Hematopoietic multipotent progenitor cell treated with erythropoietin and hydrocortisone succinate and interleukin-3 and kit ligand, for 8 days (in vitro differentiated cells): ENCODE measurements at places on chromosomes 7 and 10.

GRCh38 chr10:3067859-3068179 lies 471 bp downstream of the PFKP start:
- DNase-seq: no peak

DNA sequence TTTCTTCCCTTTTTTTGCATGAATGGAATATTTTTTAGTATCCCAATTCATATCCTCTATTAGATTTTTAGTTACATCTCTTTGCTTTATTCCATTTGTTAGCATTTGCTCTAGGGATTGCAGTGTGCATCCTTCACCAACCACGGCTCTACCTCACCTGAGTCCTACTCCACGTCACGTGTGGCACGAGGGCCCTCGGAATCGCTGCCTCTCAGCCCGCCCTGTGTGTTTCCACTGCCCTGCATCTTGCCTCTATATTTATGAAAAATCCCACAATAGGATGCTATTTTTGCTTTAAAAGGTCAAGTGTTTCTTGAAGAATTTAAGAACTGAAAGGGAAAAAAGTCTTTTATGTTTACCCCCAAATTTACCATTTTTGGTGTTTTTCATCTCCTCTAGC lies 41.0 kb downstream of the CFAP46 start:
- DNase-seq: no peak

DNA sequence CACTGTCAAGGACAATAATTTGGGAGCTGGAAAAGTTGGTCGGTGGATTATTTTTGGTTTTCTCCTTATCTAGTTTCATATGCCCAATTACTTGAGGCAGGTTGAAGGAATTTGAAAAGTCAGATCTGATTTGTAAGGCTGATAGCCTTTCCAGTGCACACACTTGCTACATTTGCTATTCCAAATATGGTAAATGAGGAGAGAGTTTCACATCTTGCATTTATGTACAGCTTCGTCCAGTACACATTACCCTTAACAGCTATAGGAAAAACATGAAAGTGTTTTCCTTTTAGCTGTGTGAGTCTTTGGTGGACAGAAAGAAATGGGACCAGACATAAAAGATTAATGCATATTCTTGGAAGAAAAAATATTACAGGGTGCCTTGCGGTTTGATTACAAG lies 201.8 kb downstream of the CELF2 start:
- DNase-seq: no peak

GRCh38 chr7:17983221-17984062 lies 43.1 kb upstream of the SNX13 start:
- DNase-seq: no peak

- DNase-seq: no peak
These were observed 27.2 kb downstream of the PWWP2B start for GRCh38 chr10:132423966-132424861.

- peak; percentile 53 for DNase-seq
These were observed 57.6 kb downstream of the MMRN2 start for GRCh38 chr10:86899670-86900276.

DNA sequence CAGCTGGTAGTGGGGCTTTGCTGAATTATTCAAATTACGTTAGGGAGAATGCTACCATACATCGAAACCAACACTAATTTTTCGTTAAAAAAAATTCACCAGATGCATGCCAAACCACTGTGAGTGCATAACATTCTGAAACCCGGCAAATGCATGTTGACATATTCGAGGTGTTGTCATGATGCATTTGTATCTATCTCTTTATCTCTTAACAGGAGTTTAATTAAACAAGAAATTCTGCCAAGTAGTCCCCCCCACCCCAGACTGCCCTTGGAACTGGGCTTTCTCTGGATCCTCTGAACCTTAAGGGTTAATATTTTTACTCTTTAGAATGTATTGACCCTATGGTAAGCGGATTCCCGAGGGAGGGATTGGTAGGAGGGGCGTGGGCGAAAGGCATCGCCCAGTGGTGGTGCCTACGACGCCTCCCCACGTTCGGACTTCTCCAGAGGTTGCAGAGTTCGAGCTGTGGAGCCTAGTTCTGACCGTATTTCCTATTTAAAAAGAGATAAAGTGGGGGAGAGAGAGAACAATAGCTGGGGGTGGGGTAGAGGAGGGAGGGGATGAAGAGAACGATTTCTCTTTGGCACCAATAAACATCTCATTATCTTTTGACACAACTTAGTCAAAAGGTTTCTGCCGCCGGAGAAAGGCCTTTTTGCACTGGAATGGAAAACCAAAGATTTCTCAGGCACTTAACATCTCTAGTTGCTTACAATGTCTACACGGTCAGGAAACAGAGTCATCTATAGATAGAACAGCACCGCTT lies 7.2 kb downstream of the DLX6 start:
- no peak for DNase-seq

GRCh38 chr7:141466151-141466904 lies 84.9 kb upstream of the AGK start:
- no peak for DNase-seq

- DNase-seq: no peak
These were observed 4.3 kb upstream of the JAKMIP3 start for GRCh38 chr10:132061465-132061864.

- DNase-seq: no peak
These were observed 26.5 kb downstream of the KIAA1217 start for GRCh38 chr10:24235471-24235870.

DNA sequence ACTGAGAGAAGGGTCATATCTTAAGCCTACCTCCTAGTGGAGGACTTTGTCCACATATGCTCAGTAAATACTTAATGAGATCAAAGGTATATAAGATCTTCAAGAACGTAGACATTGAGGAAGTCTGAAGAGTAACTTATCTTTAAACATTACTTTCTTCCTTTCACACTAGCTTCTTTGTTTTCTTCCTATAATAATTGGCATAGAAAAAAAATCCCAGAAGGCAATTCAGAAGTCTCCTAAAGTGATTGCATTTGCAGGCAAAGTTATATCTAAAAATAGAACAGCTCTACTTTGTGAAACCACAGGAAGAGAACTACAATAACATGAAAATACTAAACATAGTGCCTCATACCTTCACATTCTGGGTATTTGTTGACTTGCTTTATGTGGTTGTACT lies 150.4 kb downstream of the PPP1R3A start:
- DNase-seq: no peak

- DNase-seq: no peak
These were observed 159.6 kb upstream of the IGFBP3 start for GRCh38 chr7:46080595-46081159.

DNA sequence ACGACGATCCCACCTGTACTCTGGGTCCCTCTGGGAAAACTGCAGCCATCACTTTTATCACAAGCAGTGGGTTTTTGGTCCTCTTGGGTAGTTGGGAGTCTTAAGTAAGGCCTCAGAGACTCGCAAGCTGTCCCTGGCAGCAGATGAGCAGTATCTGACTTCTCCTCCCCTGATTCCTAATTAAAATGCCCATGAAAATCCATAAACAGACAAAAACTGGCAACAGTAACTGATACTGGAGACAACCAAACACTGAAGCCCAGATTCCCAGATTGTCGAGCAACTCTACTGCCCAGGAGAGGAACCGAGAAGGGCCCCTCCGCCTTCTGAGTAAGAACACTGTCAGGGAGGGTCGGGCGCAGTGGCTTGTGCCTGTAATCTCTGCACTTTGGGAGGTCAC lies 333.8 kb downstream of the CALN1 start:
- DNase-seq: no peak
